ENCODE measurements at places on chromosomes 4 and X.

DNA sequence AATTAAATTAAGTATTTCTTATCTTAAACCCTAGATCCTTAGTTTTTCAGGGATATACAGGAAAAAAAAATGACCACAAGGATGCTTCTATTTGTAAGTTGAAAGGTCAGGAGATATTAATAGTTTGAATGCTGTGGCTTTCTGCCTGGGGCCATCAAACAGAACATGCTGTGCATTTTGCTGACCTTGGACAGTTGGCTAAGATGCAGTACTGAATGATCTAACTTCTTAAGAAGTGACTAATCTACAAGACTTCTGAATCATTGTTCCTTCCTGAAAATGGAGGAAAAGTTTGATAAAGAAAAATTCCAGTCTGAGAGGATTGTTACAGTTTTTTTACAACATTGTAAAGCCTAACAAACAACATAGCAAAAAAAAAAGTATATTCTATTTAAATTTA, 237.8 kb upstream of the JADE1 start:
- no peak for DNase-seq

DNA sequence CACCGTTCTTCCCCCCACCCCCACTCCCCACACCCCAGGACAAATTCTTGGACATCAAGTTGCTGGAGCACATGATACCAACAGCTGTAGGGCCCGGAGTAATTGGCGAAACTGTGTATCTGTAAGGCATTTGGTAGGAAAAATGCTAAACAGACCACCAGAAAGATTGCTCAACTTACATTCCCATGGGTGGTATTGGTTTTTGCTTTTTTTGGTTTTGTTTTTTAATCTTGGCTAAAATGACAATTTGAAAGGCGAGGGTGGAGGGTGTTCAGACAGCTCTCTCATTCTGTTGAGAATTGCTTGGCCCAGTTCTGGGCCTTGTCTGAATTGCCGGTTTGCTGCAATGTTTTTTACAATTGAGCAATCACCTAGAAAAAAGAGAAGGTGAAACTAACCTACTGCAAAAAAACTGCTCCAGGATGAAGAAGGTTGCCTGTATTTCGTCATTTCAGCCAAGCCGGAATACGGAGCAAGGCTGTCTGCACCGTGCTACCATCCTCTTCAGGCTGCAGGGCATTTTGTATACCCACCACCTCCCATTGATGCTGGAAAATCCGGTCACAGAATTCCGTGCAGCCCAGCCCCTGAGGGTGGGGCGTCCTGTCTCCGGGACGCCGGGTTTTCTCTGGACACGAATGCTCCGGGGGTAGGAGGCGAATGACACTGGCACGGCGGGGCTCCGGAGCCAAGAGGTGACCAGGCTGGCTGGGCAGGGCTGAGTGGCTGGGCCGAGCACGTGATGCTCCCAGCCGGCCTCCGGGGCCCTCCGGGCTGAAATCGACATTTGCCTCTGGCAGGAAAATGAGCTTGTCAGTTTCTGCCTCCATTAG, at the start of gene CLCN4:
TSS of gene CLCN4 (plus strand) at position 777 of the 833 bp plus-strand sequence. CDS start 28,058 bp downstream, outside the sequence.
- DNase-seq, result no peak

DNA sequence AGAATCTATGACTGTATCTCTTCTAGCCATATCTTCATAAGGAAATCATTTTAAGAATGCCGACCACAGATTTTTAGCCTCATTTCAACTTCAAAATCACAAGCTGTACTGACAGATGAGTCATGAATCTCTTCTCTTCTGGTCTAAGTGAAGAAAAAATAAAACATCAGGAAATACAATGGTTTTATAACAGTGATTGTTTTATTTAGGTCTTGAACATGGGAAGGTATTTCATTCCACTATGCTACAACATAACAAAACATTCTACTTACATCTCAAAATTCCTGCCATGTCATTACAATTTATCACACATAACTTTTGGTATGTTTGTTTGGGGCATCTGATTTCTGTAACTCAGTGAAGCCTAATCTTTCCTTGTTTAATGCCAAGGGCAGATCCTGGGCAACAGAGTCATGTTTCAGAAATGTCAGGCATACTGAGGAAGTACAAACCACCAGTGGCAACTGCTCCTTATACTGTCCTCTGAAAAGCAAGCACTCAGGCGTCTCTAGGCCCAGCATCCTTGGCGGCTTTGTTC, 325.0 kb downstream of the PDHA2 start:
- no peak for DNase-seq

- DNase-seq, result no peak
These were observed 14.6 kb downstream of the HMX1 start for GRCh38 chr4:8856835-8857621.

DNA sequence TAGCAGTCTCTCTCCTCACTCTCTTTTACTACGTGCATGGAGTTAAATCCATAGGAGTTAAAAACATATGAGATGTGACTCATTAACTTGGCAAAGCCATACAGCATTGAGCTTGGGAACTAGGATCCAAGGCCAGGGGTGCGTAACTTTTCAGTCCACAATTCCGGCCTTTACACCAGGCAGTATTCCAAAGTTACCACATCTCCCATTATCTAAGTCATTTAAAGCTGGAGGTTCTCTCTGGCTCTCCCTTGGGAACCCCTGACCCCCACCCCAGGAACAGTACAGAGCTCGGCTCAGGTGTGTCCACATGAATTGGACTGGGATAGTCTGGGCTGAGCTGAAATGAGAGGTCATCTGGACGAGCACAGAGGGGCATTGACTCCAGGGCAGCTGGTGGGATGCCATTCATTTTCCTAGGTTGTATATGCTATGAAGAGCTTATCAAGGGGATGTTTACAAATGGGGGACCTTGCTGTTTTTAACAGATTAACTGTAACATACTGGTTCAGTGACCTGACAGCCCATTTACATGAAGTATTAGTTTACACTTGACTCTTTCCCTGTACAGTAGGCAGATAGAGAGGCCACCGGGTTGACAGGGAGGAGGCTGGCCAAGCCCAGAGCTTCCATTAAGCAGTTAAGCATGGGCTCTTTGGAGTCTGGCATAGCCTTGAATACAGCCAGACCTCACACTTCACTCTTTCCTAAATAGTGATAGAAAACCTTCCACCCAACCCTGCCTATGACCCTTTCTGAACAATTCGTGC, 128.8 kb downstream of the RAB28 start:
- DNase-seq, result no peak

- DNase-seq, result no peak
These were observed 65.1 kb downstream of the LHFPL1 start for GRCh38 chrX:112614640-112615039.

GRCh38 chrX:69616457-69617203, 717 bp downstream of the EDA start:
- DNase-seq, result no peak

GRCh38 chr4:107196312-107196711, 160.2 kb upstream of the DKK2 start:
- DNase-seq, result no peak

- no peak for DNase-seq
These were observed 298.9 kb downstream of the PDGFC start for GRCh38 chr4:156672492-156673305.

GRCh38 chr4:176789955-176790354, 2.8 kb downstream of the VEGFC start:
- peak; percentile 64 for DNase-seq

DNA sequence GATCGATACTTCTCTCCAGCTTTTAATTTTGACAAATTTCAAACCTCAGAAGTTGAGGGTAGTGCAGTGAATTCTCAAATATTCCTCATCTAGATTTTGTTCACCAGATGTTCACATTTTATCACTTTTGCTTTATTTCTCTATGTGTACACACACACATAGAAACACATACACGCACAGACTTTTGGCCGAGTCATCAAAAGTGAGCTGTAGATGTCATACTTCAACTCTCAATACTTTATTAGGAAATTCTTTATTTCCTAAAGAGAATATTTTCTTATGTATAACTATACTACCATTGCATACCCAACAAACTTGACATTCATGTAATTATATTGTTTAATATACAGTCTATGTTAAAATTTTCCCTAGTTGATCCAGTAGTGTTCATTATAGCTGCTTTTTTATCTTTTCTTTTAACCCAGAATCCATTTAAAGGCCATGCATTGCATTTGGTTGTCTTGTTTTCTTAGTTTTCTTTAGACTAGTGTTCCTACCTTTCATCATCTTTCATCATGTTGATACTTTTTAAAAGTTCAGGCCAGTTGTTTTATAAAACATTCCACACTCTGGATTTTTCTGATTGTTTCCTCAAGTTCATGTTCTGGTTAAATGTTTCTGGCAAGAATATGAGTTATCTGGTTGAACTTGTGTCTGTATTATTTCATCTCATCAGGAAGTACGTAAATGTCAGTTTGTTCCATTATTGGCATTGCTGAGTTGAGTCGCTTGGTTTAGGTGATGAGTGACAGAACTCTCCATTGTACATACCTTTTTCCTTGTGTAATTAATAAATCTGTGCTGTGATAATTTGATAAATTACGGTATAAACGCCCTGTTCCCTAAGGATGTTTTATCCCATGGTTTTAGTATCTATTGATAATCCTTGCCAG, 94.1 kb upstream of the TLR2 start:
- DNase-seq, result no peak

- DNase-seq, result no peak
These were observed 65.5 kb upstream of the SLC34A2 start for GRCh38 chr4:25590171-25590570.

- DNase-seq, result no peak
These were observed 110.3 kb downstream of the PRDM5 start for GRCh38 chr4:120812216-120812615.

DNA sequence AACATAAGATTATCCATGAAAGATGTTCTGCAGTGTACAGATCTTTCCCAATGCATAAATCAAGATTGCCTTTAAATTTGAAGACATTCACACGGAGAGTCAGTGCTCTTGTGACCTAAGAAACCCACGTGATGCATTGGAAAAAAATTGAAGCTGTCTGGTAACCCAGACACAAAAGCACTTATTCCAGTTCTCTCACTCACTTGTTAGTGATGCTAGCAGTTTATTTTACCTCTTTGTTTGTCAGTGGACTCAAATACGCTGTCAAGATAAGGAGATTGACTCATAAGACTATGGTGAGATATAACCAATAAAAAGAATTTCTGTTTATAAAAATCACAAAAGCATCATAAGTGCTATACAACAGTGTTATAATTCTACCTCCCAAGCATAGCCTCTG, 245.8 kb upstream of the SMIM31 start:
- no peak for DNase-seq

GRCh38 chrX:48468693-48469691, 1.1 kb downstream of the SLC38A5 start:
- DNase-seq, result no peak

- DNase-seq, result no peak
These were observed 531.2 kb downstream of the GALNTL6 start for GRCh38 chr4:172344308-172344938.

DNA sequence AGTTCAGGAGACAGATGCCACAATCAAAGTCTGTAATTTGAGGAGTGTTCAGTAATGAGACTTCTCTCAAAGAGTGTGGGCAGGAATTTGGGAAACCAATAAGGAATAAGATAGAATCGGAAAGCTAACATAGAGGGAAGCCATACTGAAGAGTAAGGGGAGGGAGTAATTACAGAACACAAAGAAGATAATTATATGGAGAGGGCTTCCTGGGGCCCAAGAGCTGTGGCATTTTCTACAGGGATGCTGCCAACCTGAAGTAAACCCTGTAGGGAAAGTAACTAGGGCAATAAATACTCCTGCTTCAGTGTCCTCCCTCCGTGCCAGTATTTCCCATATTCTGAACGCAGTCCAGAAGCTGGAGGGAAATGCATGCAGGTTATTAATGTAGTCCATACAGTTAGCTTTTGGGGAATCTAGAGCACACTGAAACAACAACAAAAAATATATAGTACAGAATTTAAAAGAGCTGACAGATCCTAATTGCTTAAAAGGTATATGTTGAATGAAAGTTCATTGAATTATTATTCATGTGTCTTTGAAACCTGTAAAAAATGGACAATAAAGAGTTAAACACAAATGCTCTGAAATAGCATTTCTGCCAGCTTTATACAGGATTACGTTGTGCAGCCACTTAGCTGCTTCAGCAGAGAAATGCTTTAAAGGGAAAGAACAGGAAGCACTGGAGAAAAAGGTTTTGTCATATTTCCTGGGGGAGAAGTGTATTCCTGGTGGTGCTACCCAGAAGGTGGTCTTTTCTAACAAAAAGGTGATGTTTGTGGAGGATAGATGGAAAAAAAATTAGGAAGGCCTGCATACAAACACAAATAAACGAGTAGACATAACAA, 48.0 kb downstream of the CXXC4 start:
- no peak for DNase-seq

- no peak for DNase-seq
These were observed 99.6 kb downstream of the SMIM20 start for GRCh38 chr4:26013629-26014028.

GRCh38 chr4:4694296-4694772, 152.5 kb upstream of the STX18 start:
- DNase-seq, result peak; percentile 85

DNA sequence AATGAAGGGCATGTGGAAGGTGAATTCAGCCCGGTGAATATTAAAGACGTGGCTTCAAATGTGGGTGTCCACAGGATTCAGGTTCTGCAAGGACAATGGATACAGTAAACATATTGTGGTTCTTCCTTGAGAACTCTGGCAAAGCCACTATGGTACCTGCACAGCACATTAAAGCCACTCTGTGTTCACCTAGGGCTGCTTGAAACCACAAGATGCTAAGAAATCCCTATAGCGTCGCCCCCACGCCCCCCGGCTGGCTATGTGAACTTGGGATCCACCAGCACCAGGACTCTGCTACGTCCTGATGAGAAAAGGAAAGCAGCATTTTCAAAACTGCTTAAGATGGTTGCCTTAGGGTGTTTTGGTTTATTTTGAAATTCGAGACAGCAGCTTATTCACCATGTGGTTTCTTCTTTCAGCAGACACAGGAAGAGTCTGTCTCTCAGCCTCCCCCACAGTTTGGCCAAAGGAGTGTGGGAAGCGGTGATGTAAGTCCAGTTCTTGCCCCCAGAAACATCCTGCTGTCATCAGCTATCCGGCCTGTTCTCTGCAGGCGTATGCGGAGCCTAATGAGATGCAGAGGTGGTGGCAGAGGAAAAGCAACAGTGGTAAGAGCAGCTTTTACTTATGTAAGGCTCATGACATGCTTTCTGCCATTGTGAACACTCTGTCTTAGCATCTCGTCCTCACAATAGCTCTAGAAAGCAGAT, 111.5 kb downstream of the AFAP1 start:
- DNase-seq, result no peak

DNA sequence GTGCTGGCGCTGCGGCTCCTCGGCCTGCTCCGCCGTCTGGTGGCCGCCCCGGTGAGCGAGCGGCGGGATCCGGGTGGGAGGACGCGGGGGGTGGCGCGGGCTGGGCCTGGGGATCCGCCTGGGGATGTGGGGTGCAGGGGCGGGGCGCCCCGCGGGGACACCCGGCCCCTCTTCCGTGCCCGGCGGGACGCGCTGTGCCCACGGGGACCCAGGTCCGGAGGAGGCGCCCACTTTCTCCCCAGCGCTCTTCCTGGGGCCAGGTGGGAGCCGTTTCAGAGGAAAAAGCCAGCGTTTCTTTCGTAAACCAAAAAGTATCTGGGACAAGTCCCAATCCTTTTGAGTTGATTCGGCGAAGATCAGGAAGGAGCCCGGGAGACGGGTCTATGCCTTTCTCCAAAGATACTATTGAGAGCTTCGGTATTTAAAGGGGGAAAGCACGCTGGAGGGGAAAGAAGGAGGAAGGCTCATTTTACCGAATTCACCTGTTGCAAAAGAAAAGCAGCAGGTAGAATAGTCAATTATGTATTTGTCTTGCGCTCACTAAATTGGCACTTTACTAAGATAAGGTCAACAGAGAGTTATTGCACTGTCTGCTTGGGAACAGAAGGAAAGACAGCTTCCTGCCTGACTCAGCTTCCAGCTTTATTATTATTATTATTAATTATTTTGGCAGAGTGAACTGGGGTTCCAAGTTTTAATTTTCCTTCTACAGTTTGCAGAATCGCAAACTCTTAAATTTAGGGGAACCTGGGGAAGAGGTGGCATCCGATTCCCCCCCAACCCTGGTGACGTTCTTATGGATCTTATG, 81.5 kb upstream of the CD99 start:
- no peak for DNase-seq
